ENCODE measurements at places on chromosomes 11 and 22.
A peak's percentile ranks its signal among the peaks of the same experiment; 100 is the strongest.

- DNase-seq, result no peak
Measured at GRCh38 chr11:60858731-60859464, 3.1 kb upstream of the PTGDR2 start.

DNA sequence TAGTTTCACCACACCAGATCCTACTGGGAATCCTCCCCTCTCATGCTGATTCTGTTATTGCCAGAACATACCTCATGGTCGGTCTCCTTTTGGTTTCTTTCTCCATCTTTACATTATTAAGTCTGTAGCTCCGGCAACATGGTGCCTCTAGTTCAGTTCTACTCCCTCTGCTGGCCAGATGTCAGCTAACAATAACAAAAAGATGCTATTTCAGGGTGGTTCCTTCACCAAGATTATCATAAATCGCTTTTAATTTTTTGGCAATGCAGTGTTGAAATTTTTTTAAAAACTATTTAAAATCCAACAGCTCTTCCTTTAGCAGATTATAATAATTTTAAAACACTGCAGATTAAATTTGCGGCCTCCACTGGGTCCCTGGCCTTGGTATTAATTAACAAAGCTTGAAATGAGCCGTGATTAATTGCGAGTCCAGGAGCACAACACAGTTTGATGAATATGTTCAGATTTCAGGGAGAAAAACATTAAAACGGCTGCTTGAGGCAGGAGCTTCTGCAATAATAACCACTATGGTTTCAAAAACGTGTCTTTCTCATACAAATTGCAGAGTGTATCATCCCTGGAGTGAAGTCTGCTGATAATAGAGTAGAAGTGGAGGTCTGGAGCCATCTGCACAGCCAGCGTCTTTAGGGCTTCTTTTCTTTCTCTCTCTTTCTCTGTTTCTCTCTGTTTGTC lies 492.9 kb upstream of the KIRREL3 start:
- DNase-seq, result no peak

- no peak for DNase-seq
Measured at GRCh38 chr11:593347-593746, 17.1 kb downstream of the PHRF1 start.

DNA sequence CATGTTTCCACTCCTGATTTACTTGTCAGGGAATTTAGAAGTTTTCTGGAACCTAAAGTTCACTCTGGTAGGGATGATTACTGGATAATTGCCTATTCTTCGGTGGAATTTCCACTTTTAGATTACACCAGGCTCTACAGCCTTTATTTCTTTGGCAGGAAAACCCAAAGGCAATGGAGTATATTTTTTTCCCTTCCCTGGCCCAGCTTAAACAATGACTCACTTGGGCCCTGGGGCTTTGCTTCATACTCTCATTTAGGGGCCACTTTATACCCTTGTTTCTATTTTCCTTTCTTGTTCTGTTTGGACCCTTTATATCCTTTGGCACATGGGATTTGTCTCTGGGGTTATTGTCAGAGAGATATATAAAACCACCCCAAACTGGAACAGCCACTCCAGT lies 114.7 kb downstream of the CSTPP1 start:
- DNase-seq, result no peak

GRCh38 chr11:102419181-102419580 lies 33.4 kb downstream of the TMEM123 start:
- DNase-seq, result no peak

DNA sequence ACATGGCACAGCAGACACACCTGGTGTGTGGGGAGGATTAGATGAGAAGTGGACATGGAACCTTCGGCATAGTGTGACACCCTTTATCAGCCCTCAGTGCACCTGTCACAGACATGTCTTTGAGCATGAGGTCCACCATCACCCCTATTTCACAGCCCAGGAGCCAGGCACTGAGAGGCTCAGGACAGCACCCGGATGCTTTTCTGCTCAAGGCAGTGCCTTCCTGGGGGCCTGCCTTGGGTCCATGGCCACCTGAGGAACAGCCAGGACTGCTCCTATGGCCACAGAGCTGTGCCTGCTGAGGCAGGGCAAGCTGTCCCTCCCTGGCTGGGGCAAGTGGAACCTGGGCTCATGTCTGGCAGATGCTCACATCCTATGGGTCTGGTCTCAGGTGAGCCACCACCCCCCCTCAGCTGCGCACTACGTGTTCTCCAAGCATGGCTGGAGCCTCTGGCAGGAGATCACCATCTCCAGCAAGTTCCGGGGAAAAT lies 75.8 kb downstream of the MORC2 start:
- no peak for DNase-seq

DNA sequence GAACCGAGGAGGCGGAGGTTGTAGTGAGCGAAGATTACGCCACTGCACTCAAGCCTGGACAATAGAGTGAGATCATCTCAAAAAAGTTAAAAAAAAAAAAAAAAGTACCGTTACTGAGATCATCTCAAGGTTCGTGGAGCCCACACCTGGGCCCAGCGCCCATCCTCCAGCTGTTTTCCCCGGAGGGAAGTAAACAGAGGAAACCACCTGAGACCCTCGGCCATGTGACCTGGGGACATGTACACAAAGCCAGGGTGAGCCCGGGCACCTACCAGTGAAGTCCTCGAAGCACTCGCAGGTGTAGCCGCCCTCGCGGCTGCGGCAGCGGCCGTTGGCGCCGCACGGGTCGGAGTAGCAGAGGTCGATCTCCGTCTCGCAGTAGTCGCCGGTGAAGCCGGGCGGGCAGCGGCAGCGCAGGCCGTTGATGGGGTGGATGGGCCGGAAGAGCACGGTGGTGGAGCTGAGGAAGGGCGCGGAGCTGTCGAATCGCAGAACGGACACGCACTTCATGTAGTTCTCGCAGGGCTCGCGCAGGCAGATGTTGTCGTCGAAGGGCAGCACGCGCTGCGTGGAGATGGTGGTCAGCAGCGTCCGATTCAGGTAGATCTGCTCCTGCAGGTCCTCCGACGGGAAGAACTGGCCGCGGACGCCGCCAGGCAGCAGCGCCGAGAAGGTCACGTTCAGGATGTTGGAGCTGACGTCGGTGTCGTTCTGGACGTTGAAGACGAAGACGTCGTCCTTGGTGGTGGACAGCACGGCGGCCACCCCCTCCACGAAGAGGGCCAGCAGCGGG lies 73.8 kb downstream of the CELSR1 start:
- no peak for DNase-seq

GRCh38 chr11:123480290-123480815 lies 50.3 kb downstream of the GRAMD1B start:
- no peak for DNase-seq

- no peak for DNase-seq
Measured at GRCh38 chr22:29171721-29172120, 34.0 kb upstream of the EMID1 start.

GRCh38 chr11:120974965-120975364 lies 48.9 kb upstream of the TBCEL start:
- no peak for DNase-seq

GRCh38 chr11:62393061-62393611 lies 25.7 kb upstream of the SCGB1A1 start:
- peak; percentile 51 for DNase-seq

DNA sequence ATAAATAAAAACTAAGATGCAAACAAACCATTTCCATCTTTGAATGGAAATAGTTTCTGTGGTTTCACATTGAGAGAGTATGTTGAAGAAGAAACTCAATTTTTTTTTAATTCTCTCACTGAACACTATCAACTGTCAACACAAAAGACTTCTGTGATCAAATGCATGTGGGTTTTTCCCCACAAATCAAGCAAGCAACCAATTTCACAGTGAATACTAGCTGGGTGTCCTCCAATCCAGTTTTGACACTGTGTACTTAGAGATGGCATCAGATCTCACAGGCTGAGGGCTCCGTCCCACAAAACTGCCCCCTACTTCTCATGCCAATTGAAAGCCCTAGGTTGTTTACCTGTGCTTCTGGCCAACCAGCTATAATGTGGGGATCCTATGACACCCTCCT lies 34.5 kb downstream of the CTSC start:
- DNase-seq, result no peak

GRCh38 chr11:117738246-117738957 lies 58.6 kb downstream of the DSCAML1 start:
- DNase-seq, result no peak

GRCh38 chr11:45995342-45995734 lies 72.9 kb downstream of the LARGE2 start:
- no peak for DNase-seq

DNA sequence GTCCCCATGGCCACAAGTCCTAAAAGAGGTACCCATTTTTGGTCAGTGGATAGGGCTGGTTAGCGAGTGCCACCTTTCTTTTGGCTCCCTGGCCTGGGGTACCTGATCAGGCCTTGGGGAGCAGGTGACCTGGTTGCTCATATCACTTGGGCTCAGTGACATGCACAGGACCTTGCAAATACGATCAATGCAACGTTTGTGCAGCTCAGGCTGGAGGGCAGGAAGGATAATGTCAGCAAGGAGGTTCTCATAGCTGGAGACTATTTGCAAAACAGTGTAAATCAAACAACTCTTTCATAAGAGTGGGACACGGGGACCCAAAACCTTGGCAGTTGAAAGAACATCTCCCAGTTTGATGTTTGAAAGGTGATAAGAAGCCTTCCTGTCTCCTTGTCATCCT lies 127.4 kb upstream of the CADM1 start:
- DNase-seq, result no peak

- DNase-seq, result no peak
Measured at GRCh38 chr22:49975543-49976389, 15.2 kb downstream of the PIM3 start.

GRCh38 chr11:72955466-72955865 lies 141.3 kb downstream of the ATG16L2 start:
- DNase-seq, result no peak

GRCh38 chr11:63961608-63962412 lies 12.6 kb upstream of the COX8A start:
- peak; percentile 22 for DNase-seq

DNA sequence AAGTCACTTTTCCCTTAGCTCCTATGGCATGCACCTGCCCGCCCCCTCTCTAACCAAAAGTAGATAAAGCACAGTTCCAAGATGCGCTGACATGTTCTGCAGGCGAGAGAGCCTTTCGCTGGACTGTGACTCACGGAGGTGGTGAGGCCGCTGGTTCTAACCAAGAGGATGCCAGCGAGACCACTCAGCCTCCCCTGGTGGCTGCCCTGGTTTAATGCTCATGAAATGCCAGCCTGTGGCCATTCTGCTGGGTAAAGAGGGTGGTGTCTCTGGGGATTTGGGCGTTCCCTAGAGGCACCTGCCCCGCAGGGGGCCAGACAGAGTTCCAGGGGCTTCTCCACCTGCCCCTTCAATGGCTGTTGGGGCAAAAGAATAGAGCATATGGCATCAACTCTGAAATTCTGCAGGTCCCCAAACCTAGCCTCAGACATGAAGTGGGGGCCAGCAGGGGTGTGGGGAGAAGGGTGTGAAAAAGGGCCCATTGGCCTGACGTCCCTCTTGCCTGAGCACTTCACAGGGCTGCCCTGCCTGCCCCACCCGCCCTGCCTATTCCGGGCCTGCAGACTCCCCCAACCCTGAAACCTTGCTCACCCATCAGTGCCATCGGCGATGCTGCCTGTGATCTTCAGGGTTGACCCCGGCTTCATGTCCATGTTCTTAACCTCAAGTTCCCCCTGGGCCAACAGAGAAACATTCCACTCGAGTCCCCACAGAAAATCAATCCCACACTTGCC lies 8.5 kb downstream of the LGALS2 start:
- no peak for DNase-seq

DNA sequence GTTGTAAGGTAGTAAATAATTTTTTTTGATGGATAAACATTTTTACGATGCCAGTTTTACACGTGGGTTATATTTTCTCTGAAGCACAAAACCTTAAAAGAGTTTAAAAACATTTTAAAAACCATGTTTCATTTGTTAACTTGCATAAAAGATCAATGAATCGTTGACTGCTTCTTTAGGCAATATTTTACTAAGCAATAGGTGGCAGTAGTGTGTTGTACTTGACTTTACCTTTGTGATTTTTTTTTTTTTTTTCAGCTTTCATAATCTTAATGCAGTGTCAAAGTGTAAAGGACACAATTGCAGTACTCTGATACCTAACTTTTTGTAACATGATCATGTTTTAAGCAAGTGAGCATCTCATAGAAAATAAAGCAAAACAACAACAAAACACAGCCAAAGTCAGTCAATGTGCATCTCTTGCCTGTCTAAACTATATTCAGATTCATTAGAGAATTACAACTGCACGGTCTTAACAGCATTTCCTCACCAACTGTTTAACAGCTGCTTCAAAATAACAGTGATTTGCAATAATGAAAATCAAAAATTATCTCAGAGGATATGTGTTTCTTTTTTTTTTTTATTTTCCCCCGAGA lies 27.7 kb downstream of the DNAJC24 start:
- peak; percentile 8 for DNase-seq

DNA sequence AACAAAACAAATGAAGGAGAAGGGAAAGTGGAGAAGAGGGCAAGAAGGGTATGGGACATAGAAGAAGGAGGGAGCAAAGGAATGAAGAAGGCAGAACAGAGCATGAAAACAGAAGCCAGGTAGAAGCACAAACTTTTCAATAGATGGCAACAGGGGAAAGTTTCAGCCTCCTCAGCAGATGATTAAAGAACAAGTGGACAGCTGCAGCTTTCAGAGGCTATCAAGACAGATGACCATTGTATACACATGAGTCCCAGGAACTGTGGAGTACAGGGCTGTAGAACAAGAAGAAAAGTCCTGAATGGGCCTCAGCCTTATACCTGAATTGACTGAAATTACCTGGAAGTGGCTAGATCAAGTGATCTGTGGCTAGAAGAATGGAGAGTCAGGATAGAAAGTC lies 62.0 kb upstream of the FIBIN start:
- no peak for DNase-seq

GRCh38 chr22:28051787-28052356 lies 132.8 kb upstream of the PITPNB start:
- peak; percentile 5 for DNase-seq

DNA sequence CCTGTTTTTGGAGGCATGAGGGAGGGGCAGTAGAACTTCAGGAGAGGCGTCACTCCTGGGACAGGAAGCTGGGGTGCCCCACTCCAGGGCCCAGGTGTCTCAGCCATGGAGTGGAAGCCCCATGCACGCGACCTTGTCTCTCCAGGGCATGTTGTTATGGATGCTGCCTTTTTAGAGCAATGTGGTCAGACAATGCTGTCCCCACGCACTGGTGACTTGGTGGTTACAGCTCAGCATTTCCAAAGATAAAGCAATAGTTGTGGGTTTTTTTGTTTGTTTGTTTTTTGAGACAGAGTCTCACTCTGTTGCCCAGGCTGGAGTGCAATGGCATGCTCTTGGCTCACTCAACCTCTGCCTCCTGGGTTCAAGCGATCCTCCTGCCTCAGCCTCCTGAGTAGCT lies 22.3 kb downstream of the EIF4G2 start:
- DNase-seq, result no peak

- no peak for DNase-seq
Measured at GRCh38 chr11:73188301-73188700, 29.8 kb upstream of the P2RY2 start.

- DNase-seq, result no peak
Measured at GRCh38 chr11:111045874-111046273, 199.7 kb upstream of the POU2AF2 start.

GRCh38 chr11:108093128-108093904 lies 28.1 kb upstream of the ACAT1 start:
- no peak for DNase-seq

DNA sequence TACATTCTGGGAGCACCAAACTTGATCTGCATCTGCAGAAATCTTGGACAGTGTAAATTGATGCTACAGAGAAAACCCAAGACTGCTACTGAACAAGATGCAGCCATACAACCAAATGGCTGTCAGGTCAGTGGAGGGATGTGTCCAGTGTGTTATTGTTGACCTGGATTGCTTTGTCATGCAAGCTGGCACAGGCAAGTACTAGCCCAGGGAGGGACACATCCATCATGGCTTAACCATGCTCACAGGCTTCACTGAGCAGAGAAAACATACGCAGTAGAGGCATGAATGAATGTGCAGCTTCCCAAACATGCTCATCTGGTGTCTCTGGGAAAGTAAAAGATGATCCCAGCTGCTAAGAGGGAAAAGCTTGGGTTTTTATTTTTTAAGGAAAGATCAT lies 93.6 kb downstream of the MTNR1B start:
- DNase-seq, result no peak
